Dorsolateral prefrontal cortex (tissue), 122 donors: ENCODE measurements at places on chromosomes 7 and 10.

GRCh38 chr10:117226813-117227451 is 14.0 kb upstream of the SLC18A2 start:
- no peak for DNase-seq

DNA sequence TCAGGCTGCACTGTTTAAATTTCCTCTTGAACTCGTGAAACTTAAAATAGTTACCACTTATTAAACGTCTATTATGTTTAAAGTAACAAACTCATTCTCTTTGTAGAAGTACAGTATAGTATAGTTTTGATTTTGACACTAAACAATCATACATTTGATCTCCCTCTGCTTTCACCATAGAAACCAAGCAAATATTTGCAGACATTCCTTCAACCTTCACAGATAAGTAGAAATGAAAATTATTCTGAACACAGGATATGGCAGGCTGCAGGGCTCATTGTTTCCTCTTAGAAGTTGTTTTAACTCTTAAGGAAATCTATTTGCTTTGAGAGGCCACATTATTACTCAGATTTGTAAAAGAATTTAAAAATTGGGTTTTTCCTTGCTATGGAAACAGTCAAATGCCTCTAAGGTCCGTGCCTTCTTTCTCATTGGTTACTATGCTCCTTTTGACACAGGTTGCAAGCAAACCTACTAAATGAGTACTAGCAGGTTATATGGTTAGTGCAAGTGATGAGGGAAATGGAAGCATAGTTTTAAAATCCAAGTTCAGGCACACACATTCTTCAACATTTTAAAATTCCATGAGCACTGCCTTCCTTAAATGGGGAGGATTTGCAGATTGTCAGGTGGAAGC is 92.8 kb upstream of the FAM133B start:
- DNase-seq = no peak

DNA sequence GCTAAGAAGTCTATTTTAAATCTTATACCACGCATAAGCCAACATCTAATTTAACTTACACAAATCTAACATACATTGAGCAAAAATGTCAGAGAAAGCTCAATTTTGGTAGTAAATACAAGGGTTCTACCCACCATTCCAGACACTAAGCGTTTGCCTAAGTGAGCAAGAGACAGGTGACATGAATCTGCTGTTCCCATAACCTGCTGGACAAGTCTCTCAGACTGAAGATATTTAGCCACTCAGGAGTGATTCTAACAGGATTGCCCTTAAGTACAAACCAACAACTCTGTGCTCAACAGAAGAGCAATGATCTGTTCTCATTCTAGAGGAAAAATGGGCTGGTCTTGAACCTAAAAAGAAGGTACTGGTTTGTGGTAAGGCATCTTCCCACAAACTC is 18.8 kb downstream of the EZH2 start:
- DNase-seq = no peak

DNA sequence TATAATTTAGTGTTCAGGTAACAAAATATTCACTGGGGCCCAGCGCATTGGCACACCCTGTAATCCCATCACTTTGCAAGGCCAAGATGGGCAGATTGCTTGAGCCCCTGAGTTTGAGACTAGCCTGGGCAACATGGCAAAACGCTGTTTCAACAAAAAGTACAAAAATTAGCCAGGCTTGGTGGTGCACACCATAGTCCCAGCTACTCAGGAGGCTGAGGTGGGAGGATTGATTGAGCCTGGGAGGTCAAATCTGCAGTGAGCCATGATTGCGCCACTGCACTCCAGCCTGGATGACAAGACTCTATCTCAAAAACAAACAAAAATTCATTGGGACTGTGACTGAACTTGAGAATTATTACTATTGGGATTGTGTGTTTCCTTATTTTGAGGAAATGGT is 40.4 kb upstream of the TRUB1 start:
- DNase-seq = no peak

- no peak for DNase-seq
These were observed 17.0 kb downstream of the BCAP29 start for GRCh38 chr7:107596881-107597581.

DNA sequence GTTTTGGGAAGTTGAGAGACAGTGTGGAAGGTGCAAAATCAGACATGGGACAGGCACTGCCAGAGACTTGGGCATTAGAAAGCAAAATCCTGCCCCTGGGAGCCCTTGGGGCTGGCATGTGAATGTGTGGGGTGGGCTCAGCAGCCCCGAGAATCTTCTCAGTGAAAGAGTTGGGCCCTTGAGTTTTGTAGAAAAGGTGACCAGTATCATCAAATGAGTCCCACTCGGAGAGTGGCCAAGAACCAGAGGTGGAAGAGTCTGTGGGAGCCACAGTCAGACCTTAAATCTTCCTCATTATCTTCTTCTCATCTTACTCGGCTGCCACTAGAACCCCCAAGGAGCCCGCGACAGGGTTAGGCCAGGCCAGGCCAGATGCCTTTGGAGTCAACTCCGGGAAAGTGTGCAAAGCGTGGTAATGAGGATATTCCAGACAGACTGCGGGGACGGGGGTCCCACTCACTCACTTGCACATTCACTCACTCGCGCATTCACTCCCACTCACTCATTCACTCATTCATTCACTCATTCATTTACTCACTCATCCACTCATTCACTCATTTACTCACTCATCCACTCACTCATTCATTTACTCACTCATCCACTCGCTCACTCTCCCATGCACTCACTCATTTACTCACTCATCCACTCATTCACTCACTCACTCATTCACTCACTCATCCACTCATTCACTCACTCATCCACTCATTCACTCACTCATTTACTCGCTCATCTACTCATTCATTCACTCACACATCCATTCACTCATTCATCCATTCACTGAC is 74.9 kb downstream of the CARD11 start:
- no peak for DNase-seq

DNA sequence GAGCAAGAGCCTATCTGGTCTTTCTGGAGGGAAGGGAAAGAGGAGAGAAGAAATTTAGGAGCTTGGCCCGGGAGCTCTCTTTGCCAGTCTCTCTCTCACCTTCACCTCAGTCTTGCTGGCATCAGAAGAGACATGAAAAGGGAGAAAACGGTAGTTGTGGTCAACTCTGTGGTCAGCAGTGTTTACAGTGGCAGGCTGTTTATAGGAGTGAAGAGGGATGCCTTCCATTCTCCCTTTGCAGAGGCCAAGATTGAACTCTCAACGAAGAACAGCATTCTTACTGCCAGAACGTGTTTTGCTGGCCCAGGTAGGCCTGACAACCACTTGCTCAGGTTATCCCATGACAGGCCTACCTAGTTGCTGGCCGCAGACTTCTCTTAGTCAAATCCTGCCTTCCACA is 133.3 kb downstream of the CCDC3 start:
- no peak for DNase-seq

DNA sequence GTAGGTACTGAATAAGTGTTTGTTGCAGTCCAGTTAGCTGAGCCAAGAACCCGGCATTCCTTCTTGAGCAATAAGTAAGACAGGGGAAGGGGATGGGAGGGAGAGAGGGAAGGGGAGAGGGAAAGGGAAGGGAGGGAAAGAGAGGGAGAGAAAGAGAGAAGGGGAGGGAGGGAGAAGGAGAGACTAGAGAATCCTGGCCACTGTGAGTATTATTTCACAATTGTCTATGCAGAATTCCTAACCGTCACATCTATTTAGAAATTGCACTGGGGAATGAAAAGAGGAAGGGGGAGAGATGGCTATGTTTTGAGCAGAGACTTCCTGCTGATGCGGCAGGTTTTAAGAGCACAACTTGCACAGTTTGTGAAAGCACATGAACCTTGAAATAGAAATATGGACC is 251.4 kb upstream of the ZMIZ1 start:
- no peak for DNase-seq

DNA sequence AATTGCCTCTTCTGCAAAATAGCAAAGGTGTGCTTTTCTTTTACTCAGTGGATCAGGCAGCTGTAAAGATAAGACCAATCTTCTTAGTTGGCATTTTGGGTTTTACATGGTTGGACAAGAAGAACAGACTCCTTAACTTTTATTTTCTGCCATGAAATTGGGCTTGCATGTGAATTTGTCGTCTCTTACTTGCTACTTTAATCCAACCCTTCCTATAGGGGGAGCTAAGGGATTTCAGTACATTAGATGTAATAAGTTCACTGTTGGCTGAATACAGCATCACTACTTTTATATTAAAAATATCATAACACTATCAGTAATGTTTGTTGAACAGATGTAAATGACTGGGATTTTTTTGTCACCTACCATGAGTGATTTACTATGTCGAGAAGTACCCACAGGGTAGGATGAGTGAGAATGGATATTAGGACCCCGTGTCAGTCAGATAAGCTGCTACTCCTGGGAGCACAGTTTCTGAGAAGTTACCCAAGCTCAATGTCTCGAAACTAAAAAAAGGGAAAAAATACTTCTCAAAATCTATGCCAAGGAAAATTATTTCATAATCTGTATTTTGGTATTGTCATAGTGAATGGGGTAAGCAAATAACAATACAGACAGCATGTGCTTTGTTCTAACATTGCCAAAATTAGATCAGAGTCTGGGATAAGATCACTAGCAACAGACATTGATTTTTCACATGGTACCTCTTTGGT is 127.4 kb upstream of the AGR3 start:
- no peak for DNase-seq

GRCh38 chr10:70201105-70201504 is 30.8 kb upstream of the SAR1A start:
- DNase-seq = no peak

DNA sequence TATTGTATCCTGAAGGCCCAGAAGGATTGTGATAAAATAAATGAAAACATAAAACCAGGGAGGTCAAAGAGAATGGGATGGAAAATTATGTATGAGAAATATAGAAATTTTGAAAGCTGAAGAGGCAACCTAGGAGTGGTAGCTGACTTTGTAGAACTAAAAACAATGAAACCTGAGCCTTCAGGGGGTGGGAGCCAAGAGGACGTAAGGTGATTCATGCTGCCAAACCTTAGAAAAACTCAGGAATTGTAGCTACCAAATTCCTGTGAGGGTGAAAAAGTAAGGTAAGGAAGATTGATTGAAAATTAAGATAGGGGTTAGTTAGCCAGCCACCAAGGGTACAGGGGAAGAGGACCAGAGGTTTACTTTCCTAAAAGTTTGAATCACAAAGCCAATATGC is 213.2 kb downstream of the KCND2 start:
- DNase-seq = no peak
